ENCODE measurements at places on chromosomes 4 and X.

GRCh38 chrX:122579526-122579925 is 604.6 kb upstream of the GRIA3 start:
- no peak for DNase-seq

- DNase-seq, result no peak
Observed at GRCh38 chr4:125624951-125625350, 310.2 kb downstream of the FAT4 start.

GRCh38 chrX:115525486-115525885 is 35.5 kb upstream of the PLS3 start:
- no peak for DNase-seq

DNA sequence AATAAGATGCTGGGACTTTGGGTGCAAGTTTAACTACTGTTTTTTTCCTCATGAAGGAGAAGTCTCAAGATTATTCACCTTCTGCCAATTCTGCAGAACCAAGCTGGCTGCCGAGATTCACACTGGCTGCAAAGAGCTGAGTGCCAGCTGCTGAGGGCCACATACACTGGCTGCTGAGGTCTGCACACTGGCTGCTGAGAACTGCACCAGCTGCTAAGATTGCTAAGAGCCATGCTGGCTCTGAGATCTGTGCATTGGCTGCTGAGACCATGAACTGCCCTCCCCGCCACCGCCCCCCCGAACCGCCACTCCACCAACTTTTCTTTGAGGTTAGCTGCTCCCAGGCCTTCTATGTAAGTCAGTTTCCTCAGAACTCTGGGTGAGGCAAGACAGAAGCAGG is 330.3 kb downstream of the CBLL2 start:
- DNase-seq, result no peak

- no peak for DNase-seq
Observed at GRCh38 chrX:124573468-124573867, 227.1 kb downstream of the SH2D1A start.
